ENCODE measurements at places on chromosomes 11 and 22. TPM values are rescaled to one million over a fixed set of nuclear protein-coding genes. Genes with fewer than 3 reads are reported as not detected.

OR2AG1 gene
- not detected for total RNA-seq

TIMP3 gene
- total RNA-seq = 756 TPM

GRCh38 chr22:45828841-45829240 is 148.1 kb downstream of the WNT7B start:
- no peak overlapping the region for H3K27ac ChIP-seq
- H3K4me1 ChIP-seq = no peaks in the 10 kb centered on the region
- H3K4me3 ChIP-seq = no peak overlapping the region

- no peaks in the 10 kb centered on the region for H3K27me3 ChIP-seq
- DNase-seq = no peak
- no peak overlapping the region for H3K27ac ChIP-seq
- no peak overlapping the region for H3K4me3 ChIP-seq
- peaks cover 36% of the 10 kb centered on the region for H3K4me1 ChIP-seq
Observed at GRCh38 chr11:68042219-68043028, 3.6 kb downstream of the TCIRG1 start.

DNA sequence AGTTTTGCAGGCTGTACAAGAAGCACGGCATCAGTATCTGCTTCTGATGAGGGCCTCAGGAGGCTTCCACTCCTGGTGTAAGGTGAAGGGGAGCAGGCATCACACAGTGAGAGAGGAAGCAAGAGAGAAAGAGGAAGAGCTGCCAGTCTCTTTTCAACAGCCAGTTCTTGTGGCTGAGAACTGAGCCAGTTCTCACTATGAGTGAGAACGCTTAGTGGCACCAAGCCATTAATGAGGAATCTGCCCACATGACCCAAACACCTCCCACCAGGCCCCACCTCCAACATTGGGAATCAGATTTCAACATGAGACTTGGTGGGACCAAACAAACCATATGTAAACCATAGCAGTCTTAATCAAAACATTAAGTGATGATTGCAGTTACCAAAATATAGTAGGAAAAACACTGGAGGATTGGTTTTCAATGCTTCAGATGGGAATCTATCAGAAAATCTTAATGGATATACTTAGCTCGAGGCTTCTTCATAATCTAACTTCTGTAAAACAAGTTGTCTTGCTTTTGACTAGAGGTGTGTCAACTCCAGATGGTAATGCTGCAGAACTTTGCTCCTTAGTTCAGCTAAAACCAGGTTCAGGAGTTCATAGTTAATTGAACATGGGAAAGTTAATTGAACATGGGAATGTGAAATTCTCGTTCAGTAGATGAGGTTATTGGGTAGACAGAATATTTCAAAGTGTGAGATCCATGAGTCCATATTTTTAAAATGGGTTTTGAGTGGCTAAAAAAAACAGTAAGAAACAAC is 12.2 kb downstream of the FAR1 start:
- H3K4me1 ChIP-seq = peaks cover 12% of the 10 kb centered on the region
- H3K27me3 ChIP-seq = no peaks in the 10 kb centered on the region
- H3K4me3 ChIP-seq = no peak overlapping the region

Data from thoracic aorta (tissue), 2 donors.